ENCODE measurements at places on chromosomes 6 and 20.

GRCh38 chr6:25302677-25303128, 23.5 kb downstream of the CARMIL1 start:
- no peak for DNase-seq

- no peak for DNase-seq
Observed at GRCh38 chr6:70616728-70617260, 50.1 kb downstream of the SDHAF4 start.

- DNase-seq, result no peak
Observed at GRCh38 chr6:9431945-9432344, 982.9 kb downstream of the TFAP2A start.

DNA sequence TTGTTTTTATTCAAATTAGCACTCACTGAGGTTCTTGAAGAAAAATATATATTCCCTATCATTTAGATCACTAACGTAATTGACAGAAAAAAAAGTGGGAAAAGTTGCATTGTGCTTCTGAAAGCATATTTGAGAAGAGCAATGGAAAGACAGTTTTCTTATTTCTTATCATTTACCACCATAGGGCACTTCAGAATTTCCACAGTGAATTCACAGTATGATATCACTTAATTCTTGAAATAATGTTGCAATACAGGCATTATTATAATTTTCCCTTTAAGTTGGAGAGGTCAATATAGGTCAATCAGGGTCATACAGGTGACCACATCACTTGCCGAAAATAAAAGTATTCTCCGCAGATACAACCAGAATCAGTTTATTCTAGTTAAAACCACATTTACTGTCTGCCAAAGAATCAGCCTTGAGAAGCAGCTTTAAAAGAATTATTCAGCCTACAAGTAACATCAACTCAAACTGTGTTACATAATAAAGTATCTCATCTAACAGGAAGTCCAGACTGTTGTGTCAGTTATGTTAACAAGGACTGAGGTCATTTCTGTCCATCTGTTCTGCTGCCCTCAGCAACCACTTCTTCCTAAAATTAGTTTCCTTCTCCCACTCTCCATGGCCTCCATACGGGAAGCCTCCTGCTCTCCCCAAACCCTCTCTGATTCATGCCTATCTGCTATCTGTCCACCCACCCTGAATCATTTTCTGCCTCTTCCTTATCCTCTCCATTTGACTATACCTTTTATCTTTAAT, 121.2 kb downstream of the SIM1 start:
- no peak for DNase-seq

DNA sequence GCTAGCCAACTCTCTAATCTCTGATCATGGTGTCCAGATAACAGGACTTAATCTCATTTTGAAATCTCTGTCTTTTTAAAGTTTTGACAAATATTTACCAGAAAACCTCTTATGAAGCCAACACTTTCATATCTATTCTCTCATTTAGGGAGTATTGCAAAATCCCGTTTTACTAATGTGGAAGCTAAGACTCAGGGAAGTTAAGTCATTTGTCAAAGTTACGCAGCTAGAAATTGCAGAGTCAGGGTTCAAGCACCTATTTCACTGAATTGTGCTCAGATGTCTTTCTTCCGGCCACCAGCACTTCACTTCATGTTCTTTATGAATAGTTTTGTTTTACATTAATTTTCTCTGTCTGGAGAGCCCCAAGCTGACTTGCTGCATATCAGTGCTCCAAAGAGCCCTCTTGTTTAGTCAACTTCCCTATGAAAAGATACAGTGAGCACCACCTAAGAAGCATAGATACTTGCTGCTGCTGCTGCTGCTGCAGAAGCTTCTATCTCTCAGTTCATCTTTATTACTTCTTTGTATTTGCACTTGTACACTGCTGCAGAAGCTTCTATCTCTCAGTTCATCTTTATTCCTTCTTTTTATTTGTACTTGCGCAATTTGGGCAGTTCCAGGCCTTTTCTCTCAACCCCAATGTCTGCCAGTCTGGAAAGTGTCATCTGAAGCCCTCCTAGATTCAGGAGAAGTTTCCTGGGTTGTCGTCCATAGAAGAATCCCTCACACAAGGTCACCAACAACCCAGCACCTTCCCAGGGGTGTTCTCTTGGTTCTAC, 329.7 kb downstream of the MAFB start:
- no peak for DNase-seq

DNA sequence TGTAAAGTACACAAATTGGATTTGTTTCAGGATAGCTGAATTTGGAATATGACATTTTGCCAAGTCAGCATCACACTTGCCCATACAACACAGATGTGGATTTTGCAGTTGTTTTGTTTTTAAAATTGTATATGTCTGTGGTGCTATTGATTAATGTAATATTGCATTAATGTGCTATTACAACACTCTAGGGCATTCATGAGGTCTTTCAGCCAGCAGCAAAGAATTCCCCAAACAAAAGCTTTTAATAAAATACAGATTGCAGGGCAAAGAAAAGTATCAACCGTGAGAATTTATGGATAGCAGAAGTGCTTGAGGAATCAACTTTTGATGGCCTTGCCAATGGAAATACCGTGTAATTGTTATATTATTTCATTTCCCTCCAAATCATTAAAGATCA, 144.9 kb downstream of the AIG1 start:
- DNase-seq, result no peak

GRCh38 chr6:71385111-71385822, 96.7 kb downstream of the OGFRL1 start:
- no peak for DNase-seq

DNA sequence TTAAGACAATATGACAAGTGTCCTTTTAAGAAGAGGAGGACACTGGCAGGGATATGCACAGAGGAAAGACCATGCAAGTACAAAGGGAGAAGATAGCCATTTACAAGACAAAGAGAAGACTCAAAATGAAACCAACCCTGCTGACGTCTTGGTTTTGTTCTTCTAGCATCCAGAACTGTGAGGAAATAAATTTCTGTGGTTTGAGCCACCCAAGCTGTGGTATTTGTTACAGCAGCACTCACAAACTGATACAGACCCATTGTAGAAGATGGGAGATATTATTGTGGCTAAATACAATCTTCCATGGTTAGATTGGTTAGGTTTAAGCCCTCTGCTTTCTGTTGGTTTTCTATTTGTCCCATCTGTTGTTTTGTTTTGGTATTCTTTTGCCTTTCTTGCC, 88.6 kb upstream of the SLC35F1 start:
- DNase-seq, result no peak

DNA sequence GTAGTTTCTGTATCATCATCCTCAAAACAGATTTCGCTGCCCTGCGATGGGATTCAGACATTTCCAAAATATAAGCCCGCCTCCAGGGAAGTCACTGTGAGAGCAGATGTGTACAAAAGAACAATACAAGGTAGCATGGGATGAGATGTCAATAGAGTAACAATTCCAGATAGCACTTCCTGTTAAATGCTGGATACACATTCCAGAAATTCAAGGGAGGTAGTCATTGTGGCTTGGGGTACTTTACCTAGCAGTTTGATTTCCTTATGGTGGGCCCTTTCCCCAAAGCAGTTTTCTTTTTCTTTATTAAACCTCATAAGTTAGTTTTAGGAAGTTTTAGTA, 2.5 kb downstream of the RNF217 start:
- no peak for DNase-seq

GRCh38 chr20:62531046-62531838, 55.4 kb upstream of the GATA5 start:
- DNase-seq, result no peak

- DNase-seq, result no peak
Observed at GRCh38 chr6:43954311-43955131, 172.7 kb downstream of the MRPL14 start.

- no peak for DNase-seq
Observed at GRCh38 chr6:41840326-41840725, 52.8 kb downstream of the TOMM6 start.

GRCh38 chr6:49506569-49507111, 6.9 kb downstream of the GLYATL3 start:
- no peak for DNase-seq

DNA sequence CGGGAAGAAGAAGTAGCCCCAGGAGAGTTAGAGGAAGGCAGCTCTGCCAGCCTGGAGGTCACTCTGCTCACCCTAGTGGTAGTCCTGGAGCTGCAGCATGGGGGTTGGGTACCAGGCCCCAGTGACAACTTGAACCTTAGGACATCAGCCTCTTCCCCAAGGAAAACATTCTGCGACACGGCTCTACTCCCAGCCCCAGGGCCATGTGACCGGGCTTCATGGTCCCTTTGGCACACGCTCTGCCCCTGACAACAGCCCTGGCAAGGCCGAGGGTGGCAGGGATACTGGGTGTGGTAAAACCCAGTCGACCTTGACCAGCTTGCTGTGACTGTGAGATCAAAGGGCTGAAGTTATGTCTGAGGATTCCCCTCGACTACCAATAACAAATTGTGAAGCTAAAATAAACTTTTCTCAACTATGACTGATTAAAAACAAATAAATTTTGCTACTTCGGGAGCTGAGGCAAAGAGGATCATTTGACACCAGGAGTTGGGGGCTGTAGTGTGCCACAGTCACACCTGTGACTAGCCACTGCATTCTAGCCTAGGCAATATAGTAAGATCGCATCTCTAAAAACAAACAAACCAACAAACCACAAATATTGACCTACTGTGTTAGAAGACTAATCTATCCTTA, 24.4 kb upstream of the ARID1B start:
- no peak for DNase-seq

DNA sequence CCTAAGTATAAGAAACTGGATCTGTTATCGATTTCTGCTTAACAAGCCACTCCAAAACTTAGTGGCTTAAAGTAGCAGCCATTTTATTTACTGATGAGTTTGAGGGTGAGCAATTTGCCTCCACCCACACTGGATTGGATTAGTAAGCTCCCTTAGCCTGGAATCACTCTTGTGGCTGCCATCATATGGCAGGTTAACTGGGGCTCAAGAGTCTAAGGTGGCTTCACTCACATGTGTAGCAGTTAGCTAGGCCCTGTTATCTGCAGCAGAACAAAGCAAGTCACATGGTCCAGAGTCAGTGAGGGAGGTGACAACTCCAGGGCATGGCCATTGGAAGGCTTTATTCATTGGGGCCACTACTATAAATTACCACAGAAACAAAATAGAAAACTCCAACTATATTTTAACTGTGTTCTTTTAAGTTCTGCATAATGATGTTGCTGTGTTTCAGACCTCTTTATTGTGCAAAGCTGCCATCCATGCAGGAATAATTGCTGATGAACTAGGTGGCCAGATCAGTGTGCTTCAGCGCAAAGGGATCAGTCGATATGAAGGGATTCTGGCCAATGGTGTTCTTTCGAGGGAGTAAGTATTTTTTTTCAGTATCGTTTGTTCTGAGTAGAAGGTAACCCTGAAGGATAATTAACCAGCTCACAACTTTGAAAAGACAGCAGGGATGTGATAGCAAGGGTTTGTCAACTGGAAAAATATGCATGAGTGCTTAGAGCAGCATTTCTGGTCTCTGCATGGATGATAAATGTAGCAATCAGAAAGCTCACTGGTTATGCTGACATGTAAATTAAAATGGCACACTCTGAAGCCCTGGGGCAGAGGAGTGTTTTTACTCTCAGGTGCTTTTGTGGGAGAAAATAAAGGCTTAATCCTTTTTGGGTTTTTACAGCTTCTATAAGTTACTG, 49.6 kb downstream of the DCBLD1 start:
- no peak for DNase-seq

DNA sequence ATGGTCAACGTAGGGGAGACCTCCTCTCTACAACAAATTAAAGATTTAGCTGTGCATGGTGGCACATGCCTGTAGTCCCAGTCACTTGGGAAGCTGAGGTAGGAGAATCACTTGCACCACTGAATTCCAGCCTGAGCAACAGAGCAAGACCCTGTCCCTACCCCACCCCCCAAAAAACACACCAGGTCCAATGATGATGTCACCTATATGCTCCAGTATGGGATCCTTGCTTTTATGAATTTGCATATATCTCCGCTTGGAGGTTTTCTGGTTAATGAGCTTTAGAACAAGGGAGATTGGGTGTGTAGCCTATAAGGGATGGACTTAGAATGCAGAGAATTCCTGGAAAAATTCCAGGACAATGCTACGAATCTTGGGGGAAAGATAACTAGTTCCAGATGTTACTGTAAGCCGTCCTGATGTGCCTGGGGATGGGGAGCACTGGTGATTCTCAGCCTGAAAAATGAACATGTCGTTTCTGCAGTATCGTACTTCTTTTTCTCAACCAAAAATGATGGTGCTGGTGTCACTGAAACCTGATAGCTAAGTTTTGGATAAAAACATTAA, 61.1 kb downstream of the ZBTB2 start:
- DNase-seq, result no peak

DNA sequence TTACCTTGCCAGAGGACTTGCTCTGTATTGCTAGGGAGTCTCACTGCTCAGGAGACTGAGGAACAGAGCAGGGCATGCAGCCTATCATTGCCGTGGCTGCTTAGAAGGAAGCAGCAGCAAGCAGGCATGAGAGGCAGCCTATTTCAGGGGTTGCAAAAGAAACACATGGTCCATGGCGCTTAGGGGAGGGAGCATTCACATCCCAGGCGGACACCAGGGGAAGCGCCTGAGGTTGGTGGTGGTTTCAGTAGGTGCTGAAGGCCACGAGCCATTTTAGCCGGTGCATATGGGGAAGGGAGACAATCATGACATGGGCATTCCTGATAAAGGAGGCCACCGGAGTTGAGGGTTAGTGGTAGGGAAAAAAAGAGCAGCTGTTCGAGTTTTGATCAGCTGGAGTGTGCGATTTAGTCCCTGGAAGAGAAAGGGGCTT, 20.9 kb downstream of the FARS2 start:
- DNase-seq, result no peak

- DNase-seq, result no peak
Observed at GRCh38 chr20:59776626-59777330, 156.7 kb downstream of the SYCP2 start.

DNA sequence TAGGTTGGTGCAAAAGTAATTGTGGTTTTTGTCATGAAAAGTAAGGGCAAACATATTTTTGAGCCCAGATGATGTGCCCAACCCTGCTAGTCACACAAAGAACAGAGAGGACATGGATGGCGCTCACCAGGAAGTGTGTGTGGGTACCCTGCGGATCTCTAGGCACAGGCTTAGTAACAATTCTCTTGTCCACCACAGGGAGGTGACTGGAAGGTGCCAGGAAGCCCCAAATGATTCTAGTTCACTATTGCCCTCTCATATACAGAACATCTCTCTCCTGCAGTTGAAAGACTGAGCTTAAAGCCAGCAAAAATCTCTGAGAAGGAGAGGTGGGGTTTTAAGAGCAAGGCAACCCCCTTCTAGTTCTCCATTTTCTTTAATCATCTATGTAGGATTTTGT, 272.1 kb upstream of the TAB2 start:
- peak; percentile 43 for DNase-seq

DNA sequence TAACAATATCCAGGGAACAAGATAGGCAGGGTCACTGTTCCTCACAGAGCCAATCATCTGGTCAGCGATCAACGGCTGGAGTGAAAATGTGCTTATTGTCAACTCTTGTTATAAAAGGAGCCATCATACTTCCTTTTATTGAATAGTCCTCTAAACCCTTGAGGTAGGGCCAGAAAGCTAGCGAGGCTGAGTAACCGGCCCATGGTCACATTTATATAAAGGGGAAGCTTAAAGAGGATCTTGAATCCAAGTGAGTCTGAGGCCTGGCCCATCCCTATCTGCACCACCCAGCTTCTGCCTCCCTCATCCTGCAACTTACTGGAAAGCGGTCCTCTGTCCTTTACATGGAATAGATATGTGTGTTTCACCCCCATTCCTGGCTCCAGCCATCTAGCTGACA, 9.5 kb downstream of the PHACTR3 start:
- no peak for DNase-seq
